ENCODE measurements at places on chromosomes 16 and 17.

GRCh38 chr17:44362459-44362948, 1.1 kb downstream of the FAM171A2 start:
- no peak for DNase-seq

DNA sequence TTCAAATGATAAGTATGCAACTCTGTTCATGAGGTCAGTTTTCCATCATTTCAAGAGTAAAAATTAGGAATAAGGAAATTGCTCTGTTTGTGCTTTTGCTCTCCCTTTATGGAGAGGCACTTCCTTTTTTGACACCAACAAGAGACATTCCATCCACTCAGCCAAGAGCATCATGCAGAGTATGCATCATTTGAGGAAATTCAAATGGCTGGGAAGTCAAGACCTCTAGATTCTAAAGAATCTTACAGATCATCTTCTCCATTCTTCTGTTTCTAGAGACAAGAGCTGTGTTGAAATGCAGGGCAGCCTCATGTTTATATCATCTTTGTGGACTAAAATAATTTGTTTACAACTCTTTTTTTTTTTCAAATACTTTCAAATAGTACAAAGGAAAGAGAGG, 669.4 kb downstream of the CDH11 start:
- no peak for DNase-seq

DNA sequence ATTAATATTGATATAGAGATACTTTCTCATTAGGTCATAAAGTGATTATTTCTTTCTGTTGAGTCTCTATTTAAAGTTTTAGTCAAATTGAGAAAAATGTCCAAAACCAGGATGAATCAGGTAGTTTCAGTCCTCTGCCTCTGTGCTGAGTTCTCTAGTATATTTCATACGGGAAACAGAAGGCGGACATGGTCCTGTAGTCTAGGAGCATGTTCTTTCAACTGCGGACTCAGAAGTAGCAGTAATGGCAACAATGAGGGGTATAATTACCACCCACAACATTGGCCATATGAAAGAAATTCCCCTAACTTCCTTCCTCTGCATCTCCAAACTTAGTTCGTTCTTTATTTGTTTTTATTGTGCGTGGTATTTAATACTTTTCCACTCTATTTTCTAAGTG, 50.1 kb downstream of the TBX4 start:
- DNase-seq: no peak

- no peak for DNase-seq
Measured at GRCh38 chr16:76345163-76345661, 68.0 kb downstream of the CNTNAP4 start.

- DNase-seq: peak; percentile 28
Measured at GRCh38 chr17:63387656-63388340, 58.3 kb downstream of the CYB561 start.

- peak; percentile 17 for DNase-seq
Measured at GRCh38 chr16:57165938-57166337, 19.9 kb downstream of the PSME3IP1 start.

- DNase-seq: no peak
Measured at GRCh38 chr17:64125937-64126336, 4.0 kb downstream of the ERN1 start.

DNA sequence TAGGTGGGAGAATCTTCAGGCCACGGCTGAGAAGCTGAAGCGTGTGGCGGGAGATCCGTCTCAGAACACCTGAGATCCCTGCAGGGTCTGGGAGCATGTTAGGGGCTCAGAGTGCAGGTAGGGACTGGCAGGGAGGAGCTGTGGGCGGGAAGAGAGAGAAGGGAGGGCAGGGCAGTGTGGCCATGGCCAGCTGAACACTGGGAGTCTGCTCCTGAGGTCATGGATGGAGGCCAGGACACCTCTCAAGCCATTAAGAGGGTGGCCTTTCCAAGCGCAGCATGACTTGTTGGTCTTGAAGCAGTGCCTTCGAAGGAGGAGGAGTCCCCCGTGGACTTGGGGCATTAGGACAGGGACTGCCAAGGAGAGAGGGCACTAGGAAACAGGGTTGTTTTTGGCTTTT, 23.7 kb downstream of the NAA60 start:
- no peak for DNase-seq

GRCh38 chr16:7439518-7439917, 106.9 kb downstream of the RBFOX1 start:
- DNase-seq: no peak

- DNase-seq: no peak
Measured at GRCh38 chr17:78563189-78564145, 13.7 kb downstream of the DNAH17 start.

- no peak for DNase-seq
Measured at GRCh38 chr16:57102888-57103851, 10.8 kb downstream of the CPNE2 start.

GRCh38 chr17:45663772-45664171, 120.3 kb upstream of the CRHR1 start:
- no peak for DNase-seq

DNA sequence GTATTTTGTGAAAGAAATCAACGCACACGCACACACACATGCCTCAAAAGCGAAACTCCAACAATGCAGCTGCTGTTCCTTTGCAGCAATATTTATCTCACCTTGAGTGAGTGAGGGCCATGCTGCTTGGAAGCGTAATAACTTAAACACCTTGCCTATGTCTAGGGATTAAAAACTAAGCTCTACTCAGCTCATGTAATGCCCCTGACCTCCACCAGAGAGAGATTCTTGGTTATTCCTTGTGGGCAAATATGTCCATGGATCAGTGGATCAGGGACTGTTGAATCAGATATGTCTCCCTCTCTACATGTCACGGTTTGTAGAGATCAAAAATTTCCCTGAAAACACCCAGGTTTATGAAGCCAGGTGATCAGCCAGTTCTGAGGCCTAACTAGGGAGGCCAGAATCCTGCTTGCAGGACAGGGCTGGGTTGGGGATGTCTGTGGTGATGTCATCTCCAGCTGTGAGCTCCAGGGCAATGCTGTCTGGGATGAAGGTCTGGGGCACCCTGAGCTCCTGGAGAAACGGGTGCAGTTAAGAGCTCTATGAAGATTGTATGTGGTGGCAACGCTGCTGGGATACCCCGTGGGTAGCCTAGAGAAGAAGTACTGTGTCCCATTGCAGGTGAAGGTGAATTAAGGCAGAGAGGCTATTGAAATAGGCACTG, 149.4 kb downstream of the KCNJ12 start:
- no peak for DNase-seq

GRCh38 chr17:39634384-39634871, 2.5 kb upstream of the STARD3 start:
- DNase-seq: peak; percentile 33

DNA sequence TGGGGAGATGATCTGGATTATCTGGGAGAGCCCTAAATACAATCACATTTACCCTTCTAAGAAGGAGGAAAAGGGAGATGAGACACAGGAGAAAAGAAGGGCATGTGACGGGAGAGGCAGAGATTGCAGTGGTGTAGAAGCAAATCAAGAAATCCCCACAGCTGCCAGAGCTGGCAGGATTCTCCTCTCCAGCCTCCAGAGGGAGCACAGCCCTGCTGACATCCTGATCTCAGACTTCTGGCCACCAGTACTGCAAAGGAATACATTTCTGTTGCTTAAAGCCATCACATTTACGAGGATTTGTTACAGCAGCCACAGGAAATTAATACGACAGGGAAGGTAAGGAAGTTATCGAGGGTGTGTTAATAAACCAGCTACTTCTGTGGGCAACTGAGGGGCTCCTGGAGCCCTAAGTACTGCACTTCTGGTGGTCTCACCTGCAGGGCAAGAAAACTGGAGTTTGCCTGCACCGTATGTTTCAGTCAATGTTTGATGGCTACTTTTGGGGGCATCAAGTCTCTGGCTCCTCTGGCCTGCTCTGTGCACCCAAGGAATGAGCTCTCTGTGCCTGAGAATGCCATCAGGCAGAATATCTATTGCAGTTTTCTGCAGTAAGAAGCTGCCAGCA, 22.9 kb upstream of the CDH13 start:
- DNase-seq: peak; percentile 50

DNA sequence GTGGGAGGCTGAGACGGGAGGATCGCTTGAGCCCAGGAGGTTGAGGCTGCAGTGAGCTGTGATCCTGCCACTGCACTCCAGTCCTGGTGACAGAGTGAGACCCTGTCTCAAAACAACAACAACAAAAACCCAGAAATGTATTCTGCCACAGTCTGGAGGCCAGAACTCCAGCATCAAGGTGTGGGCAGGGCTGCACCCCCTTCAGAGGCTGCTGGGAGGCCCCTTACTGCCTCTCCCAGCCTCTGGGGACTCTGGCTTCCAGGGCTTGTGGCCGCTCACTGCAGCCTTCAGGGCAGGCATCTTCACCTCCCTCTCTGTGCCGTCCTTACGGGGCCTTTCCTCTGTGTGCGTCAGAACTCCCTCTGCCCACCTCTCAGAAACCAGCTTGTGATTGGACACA, 209.4 kb upstream of the GSE1 start:
- DNase-seq: no peak
